Endodermal cell (in vitro differentiated cells): ENCODE measurements at places on chromosomes 12 and 14. TPM values are rescaled to one million over a fixed set of nuclear protein-coding genes. Genes with fewer than 3 reads are reported as not detected.
A peak's percentile ranks its signal among the peaks of the same experiment; 100 is the strongest.

DNA sequence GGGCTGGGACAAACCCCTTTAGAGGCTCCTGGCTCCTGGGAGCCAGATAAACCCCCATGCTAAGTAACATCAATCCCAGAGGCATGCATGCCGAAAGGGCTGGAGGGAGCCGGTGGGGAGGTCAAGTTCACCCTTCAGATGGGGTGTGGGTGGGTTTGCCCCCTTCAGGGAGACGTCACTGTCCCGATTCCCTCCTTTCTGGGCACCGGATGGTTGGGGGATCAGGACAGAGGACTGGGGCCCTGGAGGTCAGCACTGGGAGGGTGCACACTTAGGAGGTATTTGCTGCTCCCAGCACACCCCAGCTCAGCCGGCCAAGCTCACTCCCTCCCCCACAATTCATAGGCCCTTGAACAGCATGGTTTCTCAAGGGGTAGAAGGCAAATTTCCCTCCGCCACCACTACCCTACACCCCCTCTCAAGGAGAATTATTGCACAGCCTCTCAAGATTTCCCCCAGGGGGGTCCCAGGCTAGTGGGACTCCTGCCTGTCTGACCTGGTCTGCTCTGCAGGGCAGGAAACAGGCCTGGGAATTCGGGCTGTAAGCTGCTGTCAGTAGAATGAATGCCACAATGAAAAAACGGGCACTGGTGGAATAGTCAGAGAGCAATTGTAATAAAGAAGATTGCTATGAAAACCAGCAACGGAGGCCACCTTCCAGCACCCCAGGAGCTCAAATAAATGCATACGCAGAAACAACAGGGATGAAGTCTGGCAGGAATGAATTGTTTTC lies 63.5 kb downstream of the GALNT16 start:
- no peaks in the 10 kb centered on the region for H3K27me3 ChIP-seq
- H3K4me3 ChIP-seq, result no peak overlapping the region
- no peaks in the 10 kb centered on the region for H3K36me3 ChIP-seq
- peak overlapping the region; percentile 66 for H3K27ac ChIP-seq
- no peaks in the 10 kb centered on the region for H3K4me1 ChIP-seq
- peak; percentile 51 for DNase-seq

GRCh38 chr12:121033625-121034349 lies 5.3 kb downstream of the OASL start:
- DNase-seq, result no peak
- H3K27ac ChIP-seq, result no peak overlapping the region
- H3K4me1 ChIP-seq, result no peaks in the 10 kb centered on the region
- H3K36me3 ChIP-seq, result no peaks in the 10 kb centered on the region

GRCh38 chr12:62347922-62348650 lies 87.9 kb downstream of the USP15 start:
- H3K36me3 ChIP-seq, result peaks cover 3% of the 10 kb centered on the region
- H3K27me3 ChIP-seq, result no peaks in the 10 kb centered on the region
- no peak overlapping the region for H3K27ac ChIP-seq
- H3K4me3 ChIP-seq, result no peak overlapping the region

- DNase-seq, result peak; percentile 56
- H3K4me1 ChIP-seq, result no peaks in the 10 kb centered on the region
- no peaks in the 10 kb centered on the region for H3K27me3 ChIP-seq
- no peak overlapping the region for H3K27ac ChIP-seq
Observed at GRCh38 chr12:114812858-114813761, 129.1 kb upstream of the TBX3 start.

DNA sequence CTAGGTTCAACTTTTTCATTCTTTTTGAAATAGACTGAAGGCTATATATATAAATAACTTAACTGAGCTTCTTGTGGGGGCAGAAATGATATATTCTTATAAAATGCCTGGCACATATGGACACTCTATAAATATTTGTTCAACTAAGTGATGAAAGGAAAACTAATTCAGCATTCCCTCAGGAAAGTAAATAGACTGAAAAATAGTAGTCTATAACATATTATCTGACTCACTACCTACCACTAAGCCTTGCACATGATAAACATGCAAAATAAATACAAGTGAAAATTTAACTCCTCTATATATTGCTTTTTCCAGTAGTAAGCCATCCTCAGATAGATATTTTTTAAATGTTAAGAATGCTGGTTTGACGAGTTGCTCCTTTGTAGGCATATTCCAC lies 15.7 kb upstream of the BMAL2 start:
- H3K4me3 ChIP-seq, result no peak overlapping the region
- no peak for DNase-seq
- H3K27ac ChIP-seq, result no peak overlapping the region
- no peaks in the 10 kb centered on the region for H3K4me1 ChIP-seq

DNA sequence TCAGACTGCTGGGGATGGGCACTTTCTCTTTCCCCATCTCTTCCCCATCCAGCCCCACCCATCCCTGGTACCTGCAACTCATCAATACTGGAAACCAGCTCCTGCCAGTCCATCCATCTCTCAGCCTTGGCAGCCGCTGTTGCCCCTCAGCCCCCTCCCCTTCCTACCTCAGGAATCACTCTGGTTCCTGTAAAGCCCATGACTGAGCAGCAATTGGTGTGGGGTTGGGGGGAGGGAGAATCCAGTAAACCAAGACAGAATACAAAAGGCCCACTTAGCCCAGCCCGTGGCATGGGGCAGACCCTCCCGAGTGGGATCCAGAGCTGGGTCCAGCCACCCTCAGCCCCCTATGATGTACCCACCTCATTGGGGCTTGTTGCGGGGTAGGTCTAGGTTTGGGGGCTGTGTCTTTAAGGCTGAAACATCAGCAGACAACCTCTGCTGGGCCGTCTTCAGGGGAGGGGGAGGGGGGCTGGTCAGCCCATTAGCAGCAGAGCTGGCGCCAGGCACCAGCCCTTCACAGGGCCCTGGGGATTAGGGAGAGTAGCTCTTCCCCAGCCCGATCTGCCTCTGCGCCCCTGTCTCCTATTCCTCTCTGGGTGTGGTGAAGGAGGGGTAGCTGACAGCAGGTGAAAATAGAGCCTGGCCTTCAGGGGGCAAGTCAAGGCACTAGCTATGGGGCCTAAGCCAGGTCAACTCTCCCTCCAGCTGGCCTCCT lies 702 bp upstream of the PRPH start:
- peak; percentile 69 for DNase-seq
- no peak overlapping the region for H3K4me3 ChIP-seq
- no peaks in the 10 kb centered on the region for H3K4me1 ChIP-seq
- H3K27me3 ChIP-seq, result peaks cover 70% of the 10 kb centered on the region
- no peak overlapping the region for H3K27ac ChIP-seq

GRCh38 chr12:131309700-131310099 lies 356.0 kb downstream of the ADGRD1 start:
- H3K4me3 ChIP-seq, result no peak overlapping the region
- H3K27me3 ChIP-seq, result no peaks in the 10 kb centered on the region
- DNase-seq, result peak; percentile 41
- H3K36me3 ChIP-seq, result no peaks in the 10 kb centered on the region
- no peak overlapping the region for H3K27ac ChIP-seq

GRCh38 chr14:38253676-38254075 lies 2.2 kb downstream of the CLEC14A start:
- no peaks in the 10 kb centered on the region for H3K4me1 ChIP-seq
- H3K27ac ChIP-seq, result no peak overlapping the region
- no peak for DNase-seq
- peaks cover 52% of the 10 kb centered on the region for H3K27me3 ChIP-seq

DNA sequence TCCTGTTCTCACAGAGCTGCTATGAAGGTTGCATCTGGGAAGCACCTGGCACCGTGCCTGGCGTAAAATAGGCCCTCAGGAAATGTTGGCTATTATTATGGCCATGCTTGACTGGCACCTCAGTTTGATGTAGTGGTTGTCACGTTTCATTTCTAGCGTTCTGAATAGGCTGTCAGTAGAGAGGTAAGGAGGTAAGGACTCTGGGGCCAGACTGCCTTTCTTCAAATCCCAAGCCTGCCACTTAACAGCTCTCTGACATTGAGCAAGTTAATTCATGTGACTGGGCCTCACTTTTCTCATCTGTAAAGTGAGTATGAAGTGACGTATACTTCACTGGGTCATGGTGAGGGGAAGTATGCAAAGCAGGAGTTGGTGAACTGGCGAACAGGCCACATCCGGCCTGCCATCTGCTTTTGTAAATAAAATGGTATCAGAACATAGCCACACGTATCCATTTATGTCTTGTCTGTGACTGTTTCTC lies 196.2 kb downstream of the CACNA1C start:
- no peak for DNase-seq
- no peaks in the 10 kb centered on the region for H3K36me3 ChIP-seq
- peaks cover 15% of the 10 kb centered on the region for H3K4me1 ChIP-seq
- no peak overlapping the region for H3K4me3 ChIP-seq

DNA sequence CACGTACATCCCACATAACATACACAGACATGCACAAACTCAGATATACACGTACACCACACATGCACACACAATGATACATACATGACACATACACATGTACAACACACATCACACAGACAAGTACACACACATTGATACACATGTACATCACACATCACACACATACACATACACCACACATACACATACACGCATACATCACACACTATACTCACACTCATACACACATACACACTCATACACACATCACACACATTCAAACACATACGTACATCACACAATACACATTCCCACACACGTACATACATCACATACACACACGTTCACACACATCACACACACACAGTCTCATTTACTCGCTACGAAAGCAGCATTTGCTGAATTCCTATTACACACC lies 4.5 kb downstream of the ZNF605 start:
- no peaks in the 10 kb centered on the region for H3K4me1 ChIP-seq
- no peaks in the 10 kb centered on the region for H3K27me3 ChIP-seq
- DNase-seq, result no peak

DNA sequence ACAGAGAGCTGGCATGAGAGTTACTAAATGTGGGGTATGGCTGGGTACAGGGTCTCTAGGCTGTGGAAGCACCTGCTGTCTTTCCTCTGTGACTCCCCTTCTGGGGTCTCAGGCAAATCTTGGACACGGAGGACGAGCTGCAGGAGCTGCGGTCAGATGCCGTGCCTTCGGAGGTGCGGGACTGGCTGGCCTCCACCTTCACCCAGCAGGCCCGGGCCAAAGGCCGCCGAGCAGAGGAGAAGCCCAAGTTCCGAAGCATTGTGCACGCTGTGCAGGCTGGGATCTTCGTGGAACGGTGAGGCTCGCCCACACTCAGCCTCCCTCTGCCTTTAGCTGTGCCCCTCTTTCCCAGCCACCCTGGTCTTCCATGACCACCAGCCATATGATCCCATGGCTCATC lies 19.4 kb downstream of the PPP1R1A start:
- DNase-seq, result peak; percentile 48
- no peak overlapping the region for H3K27ac ChIP-seq
- H3K27me3 ChIP-seq, result no peaks in the 10 kb centered on the region
- no peaks in the 10 kb centered on the region for H3K36me3 ChIP-seq
- H3K4me3 ChIP-seq, result no peak overlapping the region

- no peaks in the 10 kb centered on the region for H3K27me3 ChIP-seq
- peaks cover 10% of the 10 kb centered on the region for H3K4me1 ChIP-seq
- peak; percentile 71 for DNase-seq
- H3K27ac ChIP-seq, result peak overlapping the region; percentile 45
- H3K4me3 ChIP-seq, result peak overlapping the region; percentile 51
- H3K36me3 ChIP-seq, result no peaks in the 10 kb centered on the region
Observed at GRCh38 chr14:61602003-61602732, 93.1 kb upstream of the HIF1A start.

DNA sequence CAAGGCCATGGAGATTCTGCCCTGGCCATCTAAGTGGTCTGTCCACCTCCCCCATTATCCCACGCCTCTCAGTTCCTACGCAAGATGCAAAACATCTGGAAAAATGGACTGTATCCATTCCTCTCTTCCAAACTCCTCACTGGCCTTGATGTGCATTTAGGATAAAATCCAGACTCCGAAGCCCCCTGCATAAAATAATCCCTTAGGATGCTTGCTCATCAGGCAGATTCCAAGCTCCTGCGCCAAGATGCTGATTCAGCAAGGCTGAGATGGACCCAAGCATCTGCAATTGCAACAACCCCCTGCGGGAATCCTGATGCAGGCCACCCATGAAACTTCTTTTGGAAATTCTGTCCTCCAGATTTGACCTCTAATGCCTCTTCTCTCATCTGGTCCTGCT lies 81.6 kb downstream of the SPRING1 start:
- DNase-seq, result no peak
- H3K4me3 ChIP-seq, result no peak overlapping the region
- H3K4me1 ChIP-seq, result no peaks in the 10 kb centered on the region
- H3K36me3 ChIP-seq, result no peaks in the 10 kb centered on the region
- no peak overlapping the region for H3K27ac ChIP-seq
- no peaks in the 10 kb centered on the region for H3K27me3 ChIP-seq

DNA sequence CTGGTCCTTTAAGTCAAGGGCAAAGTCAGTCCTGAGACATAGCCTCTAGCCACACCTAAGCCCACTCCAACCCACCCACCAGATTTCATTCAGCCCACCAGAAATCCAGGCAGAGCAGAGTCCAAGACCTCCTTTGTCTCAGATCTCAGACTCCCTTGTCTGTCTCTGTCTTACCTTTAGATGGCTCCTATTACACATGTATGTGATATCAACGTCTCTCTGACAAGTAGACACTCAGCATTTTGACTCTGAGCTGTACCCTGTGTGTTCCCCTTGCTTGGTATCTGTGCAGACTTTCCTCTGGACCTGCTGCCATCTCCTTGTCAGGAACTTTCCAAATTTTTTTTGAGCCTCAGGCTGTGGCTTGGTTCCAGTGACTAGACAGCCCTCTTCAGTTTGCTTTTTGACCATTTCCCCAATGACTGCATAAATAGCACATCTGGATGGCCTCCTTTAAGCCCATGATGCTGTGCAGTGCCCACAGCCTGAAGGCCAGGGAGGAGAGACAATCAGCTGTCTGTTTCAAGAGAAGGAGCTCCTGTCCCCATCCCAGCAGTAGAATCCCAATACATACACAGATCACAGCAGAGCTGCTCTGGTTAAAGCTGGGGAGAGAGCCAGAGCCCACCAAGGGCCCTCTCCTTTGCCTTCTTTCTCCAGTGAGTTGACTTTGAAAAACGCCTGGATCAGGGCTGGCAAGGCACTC lies 7.0 kb downstream of the POU6F1 start:
- H3K27ac ChIP-seq, result no peak overlapping the region
- H3K27me3 ChIP-seq, result no peaks in the 10 kb centered on the region
- no peaks in the 10 kb centered on the region for H3K36me3 ChIP-seq
- no peak for DNase-seq
- no peaks in the 10 kb centered on the region for H3K4me1 ChIP-seq

Gene RFLNA
- 2.0 and 2.1 TPM in 2 replicates for total RNA-seq

Gene ANO2
- total RNA-seq, result 6.8 to 14.3 TPM (median 13.4 TPM) in 3 replicates

Gene FGD4
- 54.2 and 57.7 TPM in 2 replicates for total RNA-seq

Gene LBHD2
- total RNA-seq, result not detected in 2 replicates

Gene C12orf54
- not detected in 3 replicates for total RNA-seq
